GM23248 (cell line): ENCODE measurements at places on chromosomes 13 and 19.
A peak's percentile ranks its signal among the peaks of the same experiment; 100 is the strongest.

DNA sequence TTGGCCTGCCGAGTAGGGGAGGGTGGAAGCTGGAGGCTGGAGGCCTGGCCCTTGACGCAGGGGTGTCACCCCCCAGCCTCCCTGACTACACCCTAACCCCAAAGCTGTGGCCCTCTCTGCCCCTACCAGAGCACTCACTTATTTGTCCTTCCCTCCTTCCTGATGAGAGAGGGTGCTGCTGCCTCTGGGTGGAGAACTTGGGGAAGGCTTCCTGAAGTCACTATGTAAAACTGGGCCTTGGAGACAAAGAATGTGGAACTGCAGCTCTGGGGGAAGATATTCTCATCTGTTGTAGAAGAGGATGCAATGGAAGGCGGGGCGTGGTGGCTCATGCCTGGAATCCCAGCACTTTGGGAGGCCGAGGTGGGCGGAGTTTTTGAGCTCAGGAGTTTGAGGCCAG is 485.2 kb downstream of the ZNF536 start:
- DNase-seq = no peak

GRCh38 chr13:113224486-113224885 is 15.1 kb downstream of the CUL4A start:
- DNase-seq = no peak

- DNase-seq = peak; percentile 53
These were observed 255.1 kb upstream of the SOX21 start for GRCh38 chr13:94967183-94968039.

DNA sequence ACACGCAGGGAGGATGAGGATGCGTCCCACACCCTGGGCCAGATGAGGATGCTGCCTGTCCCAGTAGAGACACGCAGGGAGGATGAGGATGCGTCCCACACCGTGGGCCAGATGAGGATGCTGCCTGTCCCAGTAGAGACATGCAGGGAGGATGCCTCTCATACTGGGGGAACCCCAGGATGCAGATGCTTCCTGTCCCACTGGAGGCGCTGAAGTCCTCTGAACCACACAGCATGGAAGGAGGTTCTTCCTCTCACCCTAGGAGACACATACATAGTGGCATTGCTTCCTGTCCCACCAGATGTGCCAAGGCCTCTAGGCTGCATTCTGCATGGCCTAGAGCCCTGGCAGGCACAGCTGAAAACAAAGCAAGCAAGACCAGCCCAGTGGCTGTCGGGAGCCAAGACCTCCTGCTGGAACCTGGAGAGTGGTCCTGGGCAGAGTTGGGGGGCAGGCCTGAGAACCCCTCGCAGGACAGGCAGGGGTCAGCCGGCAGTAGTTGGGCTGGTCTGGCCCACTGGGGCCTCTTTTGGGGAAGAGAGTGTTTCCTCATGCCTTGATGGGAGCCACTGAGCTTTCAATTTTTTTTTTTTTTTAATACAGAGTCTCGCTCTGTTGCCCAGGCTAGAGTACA is 4.3 kb downstream of the HPN start:
- DNase-seq = peak; percentile 54

DNA sequence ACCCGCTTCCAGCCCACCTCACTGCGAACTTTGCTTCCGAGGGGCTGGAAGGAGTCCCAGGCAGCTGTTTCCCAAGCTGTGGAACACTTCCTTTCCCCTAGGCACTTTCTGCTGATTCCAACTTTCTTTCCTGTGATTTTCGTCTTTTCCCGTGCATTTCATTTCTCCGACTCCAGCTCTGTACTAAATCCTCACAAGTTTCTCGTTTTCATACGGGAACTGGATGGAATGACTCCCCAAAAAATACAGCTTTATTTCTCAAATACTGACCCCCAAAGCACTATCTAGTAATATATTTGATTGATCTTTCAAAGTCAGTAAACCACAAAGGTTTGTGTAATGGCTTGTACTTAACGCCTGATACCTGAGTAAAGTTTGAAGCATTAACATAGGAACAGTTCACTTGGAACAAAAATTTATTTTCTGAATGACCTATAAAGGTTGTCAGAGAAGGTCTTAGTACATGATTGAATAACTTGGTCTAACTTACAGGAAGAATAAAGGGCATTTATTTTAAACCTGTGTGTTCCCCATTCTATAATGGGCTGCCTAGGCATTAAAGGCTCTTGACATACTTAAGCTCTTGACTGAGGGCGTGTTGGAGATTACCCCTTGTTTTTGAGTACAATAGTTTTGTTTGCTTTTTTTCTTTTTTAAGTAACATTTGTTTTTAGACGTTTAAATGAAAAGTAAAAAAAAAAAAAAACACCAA is 1.3 kb upstream of the PCDH9 start:
- DNase-seq = no peak

DNA sequence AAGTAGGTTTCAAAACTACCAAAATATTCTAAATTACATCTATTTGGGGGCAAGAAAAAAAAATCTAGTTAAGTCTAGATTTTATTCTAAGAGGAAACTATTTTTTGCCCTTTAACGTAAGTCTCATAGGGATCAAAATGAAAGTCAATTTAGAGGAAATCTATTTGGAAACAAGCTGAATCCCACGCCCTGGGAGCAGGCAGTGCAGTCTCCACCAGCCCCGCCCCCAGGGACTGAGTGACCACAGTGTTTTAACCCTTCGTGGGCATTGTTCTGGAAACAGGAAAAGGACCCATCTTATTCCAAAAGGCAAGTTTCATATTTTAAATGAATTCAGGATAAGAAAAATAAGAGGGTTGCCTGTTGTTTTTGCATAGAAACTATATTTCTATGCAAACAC is 209.7 kb downstream of the SPRY2 start:
- peak; percentile 80 for DNase-seq

- DNase-seq = peak; percentile 90
These were observed 4.1 kb upstream of the KCNC3 start for GRCh38 chr19:50333235-50333736.

GRCh38 chr13:113897161-113897560 is 33.3 kb upstream of the GAS6 start:
- peak; percentile 98 for DNase-seq

GRCh38 chr19:49852631-49853126 is 1.7 kb downstream of the PTOV1 start:
- peak; percentile 39 for DNase-seq

GRCh38 chr19:40806423-40807146 is 7.6 kb downstream of the EGLN2 start:
- peak; percentile 94 for DNase-seq

DNA sequence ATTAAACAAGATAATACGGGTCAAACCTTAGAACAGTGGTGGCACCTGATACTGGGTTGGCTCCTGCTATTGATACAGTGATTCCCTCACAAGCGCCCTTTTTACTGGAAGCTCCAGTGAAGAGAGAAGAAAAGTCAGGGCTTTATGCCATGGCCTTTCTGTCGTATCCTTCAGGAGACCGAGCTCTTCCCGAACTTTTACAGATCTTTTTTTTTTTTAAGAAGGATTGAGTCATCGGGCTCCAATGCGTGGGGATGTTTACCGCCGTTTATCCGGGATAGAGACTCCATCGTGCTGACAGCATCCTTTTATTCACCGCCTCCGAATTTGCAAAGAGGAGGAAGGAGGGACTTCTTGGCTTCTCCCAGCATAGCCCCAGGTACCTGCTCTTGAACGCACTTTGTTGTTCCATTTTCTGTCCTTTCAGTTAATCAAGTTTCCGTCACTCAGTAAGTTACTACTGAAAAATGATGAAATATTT is 574 bp downstream of the ZNF227 start:
- peak; percentile 69 for DNase-seq

GRCh38 chr13:24452044-24452443 is 60.5 kb downstream of the PARP4 start:
- DNase-seq = no peak

DNA sequence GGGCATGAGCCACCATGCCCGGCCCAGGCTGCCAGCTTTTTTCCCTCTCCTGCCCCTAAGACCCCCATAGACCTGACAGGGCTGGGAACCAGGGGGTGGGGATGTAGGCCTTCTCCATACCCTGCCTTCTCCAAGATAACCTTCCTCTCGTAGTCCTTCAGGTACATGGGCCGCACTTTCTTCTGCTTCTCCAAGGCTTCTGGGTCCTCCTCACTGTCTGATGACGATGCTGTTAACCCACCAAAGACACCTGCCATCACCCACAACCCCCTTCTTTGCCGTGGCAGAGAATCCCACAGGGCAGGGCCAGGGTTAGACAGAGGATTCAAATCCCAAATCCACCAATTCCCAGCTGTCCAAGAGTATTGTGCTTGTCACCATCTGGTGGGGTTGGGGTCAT is 3.2 kb downstream of the KRI1 start:
- no peak for DNase-seq

- DNase-seq = no peak
These were observed 376.3 kb downstream of the PCDH20 start for GRCh38 chr13:61039302-61039701.

GRCh38 chr19:42634409-42635232 is 39.9 kb upstream of the CEACAM8 start:
- peak; percentile 68 for DNase-seq

DNA sequence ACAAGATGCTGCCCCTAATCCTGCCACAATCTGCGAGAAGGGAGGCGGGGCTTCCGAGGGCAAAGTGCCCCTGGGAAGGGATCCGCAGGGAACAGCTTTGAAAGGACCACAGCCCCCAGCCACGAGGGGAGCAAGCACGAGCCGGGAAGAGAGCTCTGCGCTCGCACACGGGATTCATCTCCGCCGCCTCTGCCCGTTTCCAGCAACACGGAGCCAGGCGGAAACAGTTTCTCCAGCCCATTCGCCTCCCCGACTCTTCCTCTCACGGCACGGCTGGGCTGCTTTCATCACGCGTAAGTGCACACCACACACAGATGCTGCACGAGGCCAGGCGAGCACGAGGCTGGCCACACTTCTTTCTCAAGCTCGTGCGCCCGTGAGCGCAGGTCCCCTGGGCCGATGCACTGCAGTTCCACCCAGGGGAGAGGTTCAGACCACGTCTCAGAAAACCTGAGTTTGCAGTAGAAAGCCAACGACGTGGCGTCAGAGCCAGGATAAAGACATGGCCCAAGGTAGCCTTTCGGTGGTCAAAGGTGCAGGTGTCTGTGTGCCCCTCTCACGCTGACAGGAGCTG is 33.6 kb downstream of the NAXD start:
- no peak for DNase-seq

GRCh38 chr19:13319526-13319925 is 169.3 kb downstream of the IER2 start:
- DNase-seq = no peak

GRCh38 chr19:6274756-6275155 is 5.0 kb downstream of the MLLT1 start:
- DNase-seq = peak; percentile 38

- peak; percentile 35 for DNase-seq
These were observed 66.3 kb downstream of the MAP4K1 start for GRCh38 chr19:38551450-38551813.

DNA sequence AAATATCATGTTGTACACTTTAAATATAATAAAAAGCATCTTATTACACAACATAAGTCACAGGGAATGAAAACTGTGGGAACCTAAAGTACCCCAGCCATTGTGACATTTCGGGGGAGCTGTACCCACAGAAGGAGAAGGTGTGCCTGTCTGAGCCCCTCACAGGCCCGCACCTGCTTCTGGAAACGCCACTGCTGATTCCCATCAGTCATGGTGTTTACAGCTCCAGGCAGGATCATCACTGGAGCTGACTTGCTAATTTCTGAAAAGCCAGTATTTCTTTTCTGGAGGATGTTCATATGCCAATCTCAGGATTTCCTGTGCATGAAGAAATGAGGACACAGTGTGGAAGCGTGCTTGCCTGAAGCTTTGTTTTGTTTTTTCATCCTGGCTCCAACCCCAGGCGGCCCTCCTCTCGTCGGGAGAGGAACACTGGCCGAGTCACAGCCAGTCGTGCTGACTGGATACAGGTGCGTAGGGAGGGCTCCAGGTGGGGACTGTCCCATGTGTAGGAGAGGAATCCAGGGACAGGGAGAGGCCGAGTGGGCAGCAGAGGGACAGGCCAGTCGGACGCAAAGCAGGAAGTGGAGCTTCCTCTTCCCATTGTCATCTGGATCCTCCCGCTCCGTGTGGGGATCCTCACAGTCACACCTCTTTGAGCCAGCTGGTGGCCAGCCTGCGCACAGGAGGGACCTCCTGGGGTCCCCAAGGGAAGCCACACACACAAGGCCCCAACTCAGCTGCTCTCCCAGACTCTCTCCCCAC is 4.2 kb upstream of the ATP12A start:
- no peak for DNase-seq

GRCh38 chr13:94195715-94196114 is 283.8 kb downstream of the DCT start:
- peak; percentile 88 for DNase-seq

DNA sequence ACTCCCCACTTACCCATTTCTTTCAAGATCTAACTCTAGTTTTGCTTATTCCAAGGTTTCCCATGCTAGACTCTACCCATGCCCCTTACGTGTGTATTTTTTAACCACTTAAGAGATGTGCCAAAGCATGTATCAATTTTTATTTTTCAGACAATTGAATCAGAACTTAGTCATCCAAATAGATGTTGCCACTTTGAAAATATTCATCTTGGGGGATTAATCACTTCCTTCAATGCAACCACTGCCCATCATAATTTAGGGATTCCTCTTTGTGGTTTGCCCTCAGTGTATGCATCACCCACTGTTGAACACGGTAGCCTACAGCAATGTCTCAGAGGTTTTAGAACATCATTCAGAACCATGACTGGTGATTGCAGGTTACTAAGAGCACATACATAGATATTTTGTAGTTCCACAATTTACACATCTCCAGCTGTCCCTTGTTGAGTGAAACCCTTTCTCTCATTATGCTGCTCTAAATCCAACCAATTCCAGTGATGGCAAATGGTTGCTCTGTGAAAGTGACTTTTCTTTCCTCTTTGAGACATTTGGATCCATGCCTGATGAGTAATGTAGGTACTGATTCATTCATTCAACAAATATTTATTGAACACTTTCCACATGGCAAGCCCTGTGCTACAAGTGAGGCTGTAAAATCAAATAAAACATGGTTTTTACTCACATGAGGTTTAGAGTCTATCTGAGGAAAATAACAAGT is 60.6 kb upstream of the SERP2 start:
- peak; percentile 94 for DNase-seq

GRCh38 chr13:99307247-99307646 is at the start of gene GPR183:
Gene GPR183, minus strand, starts transcription at chr13:99307399. Its CDS starts 11,254 bp downstream, at chr13:99296145.
- DNase-seq = peak; percentile 46

- no peak for DNase-seq
These were observed 105.8 kb downstream of the LACC1 start for GRCh38 chr13:43985422-43986072.

DNA sequence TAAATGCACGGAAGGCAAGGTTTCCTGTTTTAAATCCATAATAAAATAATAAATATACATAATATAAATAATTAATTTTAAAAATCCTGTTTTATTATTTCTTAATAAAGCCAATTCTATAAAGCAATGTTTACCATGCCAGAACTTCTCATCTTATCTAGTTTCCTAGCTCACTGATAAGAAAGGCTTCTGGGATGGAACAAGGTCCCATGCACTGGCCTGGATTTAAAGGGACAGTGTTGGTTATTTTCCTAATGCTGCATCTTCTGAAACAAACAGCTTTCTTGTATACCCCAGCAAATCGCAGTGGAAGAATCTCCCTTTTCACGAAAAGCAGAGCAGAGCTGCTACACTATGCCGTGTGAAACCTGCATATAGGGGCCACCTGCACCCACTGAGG is 68.8 kb downstream of the LNX2 start:
- no peak for DNase-seq

GRCh38 chr19:16604615-16605014 is 23.4 kb downstream of the MED26 start:
- no peak for DNase-seq

- no peak for DNase-seq
These were observed 685.6 kb upstream of the SLITRK1 start for GRCh38 chr13:84567848-84568247.
